Stimulated activated CD4-positive, alpha-beta T cell treated with anti-CD3 and anti-CD28 coated beads, Interleukin-1b, Interleukin-23, amount 100 ng/mL, for 24 hours (primary cell): ENCODE measurements at places on chromosomes 3 and 15.
A peak's percentile ranks its signal among the peaks of the same experiment; 100 is the strongest.

DNA sequence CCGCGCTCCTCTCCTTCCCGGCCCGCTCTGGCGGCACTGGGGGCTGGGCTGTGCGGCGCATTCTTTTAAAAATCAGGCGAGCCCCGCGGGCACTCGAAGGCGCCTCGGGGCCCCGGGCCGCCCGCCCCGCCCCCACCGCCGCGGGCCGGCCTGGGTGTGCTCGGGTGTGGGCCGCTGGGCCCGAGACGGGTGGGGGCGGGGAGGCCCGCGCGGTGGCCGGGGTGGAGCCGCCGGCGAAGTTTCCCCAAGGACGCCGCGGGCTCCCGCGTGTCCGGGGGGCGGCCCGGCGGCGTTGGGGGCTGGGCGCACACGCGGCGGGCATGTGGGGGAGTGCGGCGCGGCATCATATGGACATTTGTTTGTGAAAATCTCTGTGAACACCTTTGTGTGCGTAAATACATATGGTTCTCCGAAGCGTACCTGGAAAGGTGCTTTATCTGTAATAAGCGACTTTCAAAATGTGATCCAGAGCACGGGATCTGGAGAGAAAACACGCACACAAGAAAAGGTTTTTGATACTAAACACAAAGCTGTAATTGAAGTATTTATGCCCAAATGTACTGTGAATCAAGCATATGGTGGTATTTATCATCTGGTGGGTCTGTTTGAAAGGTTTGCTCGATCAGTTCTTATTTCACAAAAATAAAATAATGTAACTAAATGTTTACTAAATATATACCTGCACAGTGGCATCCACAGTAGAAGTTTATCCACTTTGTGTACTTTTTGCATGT lies 612 bp upstream of the TBL1XR1 start:
- DNase-seq = no peak

- no peak for DNase-seq
Measured at GRCh38 chr3:156751461-156752025, 74.6 kb upstream of the LEKR1 start.

GRCh38 chr3:20836801-20837200 lies 650.8 kb upstream of the SGO1 start:
- DNase-seq = no peak

GRCh38 chr3:195911041-195911945 lies 2.9 kb upstream of the TNK2 start:
- no peak for DNase-seq

GRCh38 chr15:84552896-84553295 lies 47.9 kb upstream of the ZSCAN2 start:
- no peak for DNase-seq

- DNase-seq = no peak
Measured at GRCh38 chr3:186895406-186895805, 34.9 kb upstream of the ST6GAL1 start.

DNA sequence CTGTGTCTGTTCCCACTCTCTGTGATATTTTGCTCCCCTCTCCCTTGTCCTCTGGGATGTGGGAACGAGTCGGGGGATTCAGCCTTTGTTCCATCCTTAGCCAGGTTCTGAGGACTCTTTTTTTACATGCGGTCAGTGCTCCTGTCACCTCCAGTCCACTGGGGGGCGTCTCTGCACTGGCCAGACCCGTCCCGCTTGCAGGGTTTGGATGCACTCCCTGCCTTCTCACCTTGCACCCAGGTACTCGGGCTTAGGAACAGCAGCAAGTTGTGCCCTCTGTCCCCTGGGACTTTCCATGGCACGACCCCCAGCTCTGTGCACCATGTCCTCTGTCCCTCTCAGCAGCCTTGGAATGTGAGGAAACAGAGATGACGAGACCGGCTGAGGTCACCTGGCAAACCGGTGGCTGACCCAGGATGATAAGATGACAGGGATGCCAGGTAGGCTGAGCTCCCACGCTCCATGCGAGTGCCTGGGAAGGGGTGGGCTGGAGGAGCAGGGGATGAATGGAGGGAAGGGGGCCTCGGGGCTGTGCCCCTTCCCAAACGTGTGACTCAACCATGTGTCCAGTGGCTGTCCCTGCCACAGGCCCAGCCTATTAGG lies 27.3 kb upstream of the FGD5 start:
- DNase-seq = no peak

DNA sequence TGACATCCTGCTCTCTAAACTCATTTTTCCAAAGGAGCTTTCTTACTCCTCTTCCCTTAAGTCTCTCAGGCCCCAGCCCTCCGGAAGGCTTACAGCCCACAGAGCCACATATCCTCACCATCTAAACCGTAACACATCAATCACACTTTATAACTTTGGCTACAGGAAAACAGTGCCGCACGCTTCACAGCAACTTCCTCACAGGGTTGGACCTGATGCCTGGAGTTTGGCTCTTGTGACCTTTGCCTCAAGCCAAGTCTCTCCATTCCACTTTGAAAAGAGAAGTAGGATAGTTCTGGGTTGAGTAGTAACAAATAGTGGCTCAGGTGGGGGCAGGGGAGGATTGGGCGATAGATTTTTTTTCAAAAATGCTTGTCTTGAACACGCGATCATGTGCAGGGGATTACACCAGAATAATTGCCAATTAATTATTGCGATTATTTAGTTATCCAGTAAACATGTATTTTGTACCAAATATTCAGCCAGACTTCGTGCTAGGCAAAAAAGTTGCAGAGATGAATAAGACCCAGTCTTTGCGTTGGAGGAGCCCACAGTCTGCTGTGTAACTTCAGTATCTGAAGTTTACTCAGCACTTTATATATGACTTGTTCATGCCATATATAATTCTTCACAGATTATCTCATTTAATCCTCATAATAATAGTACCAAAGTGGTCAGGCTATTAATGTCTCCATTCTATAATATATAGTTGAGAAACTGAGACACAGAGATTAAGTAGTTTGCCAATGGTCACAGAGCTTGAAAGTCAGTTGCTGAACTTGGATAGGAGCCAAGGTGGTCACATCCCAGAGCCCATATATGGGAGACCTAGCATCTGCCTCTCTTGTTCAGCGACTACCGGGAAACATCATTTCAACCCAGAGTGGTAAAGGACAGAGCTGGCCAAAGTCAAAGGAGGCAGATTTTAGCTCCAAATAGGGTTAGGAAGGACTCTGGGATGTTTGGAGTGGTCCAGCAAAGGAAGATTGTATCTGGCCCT lies 2.4 kb upstream of the ETV5 start:
- no peak for DNase-seq

DNA sequence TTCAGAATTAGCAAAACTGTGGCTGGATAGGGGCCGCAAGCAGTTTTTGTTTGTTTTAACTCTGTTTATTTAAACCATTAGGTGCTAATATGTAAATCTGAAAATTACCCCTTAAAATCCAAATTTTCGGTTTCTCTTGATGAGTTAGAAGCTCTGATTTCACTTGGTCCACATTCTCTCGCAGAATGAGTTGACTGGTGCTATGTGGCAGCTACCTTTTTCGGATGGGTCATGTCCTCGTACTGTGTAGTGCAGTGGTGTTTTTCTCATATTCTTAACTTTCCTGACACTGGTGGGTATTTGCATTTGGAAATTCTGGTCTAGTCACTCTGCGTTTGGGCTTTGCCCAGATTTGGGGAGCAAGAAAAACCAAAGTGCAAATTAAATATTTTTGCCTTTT lies 87.1 kb downstream of the DIPK2A start:
- DNase-seq = no peak

- no peak for DNase-seq
Measured at GRCh38 chr3:42680271-42680670, 5.1 kb upstream of the KLHL40 start.

- no peak for DNase-seq
Measured at GRCh38 chr3:25843332-25843731, 53.4 kb downstream of the OXSM start.

DNA sequence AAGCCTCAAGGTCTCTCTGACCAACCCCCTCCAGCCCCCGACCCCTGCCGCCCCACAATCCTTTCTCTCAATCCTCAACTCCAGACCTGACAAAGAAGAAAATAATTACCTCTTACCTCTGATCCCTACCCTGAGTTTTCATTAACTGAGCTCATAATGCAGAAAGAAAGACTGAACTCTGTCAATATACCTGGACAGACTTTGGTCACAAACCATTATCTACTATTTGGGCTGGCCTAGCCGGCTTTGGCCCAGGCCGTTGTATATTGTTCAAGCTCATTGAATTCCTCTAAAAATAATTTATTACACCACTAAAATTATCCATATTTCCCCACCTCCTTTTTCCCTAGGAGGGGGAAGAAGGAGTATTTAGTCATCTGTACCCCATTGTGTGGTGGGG lies 29.3 kb upstream of the SPTSSB start:
- no peak for DNase-seq

DNA sequence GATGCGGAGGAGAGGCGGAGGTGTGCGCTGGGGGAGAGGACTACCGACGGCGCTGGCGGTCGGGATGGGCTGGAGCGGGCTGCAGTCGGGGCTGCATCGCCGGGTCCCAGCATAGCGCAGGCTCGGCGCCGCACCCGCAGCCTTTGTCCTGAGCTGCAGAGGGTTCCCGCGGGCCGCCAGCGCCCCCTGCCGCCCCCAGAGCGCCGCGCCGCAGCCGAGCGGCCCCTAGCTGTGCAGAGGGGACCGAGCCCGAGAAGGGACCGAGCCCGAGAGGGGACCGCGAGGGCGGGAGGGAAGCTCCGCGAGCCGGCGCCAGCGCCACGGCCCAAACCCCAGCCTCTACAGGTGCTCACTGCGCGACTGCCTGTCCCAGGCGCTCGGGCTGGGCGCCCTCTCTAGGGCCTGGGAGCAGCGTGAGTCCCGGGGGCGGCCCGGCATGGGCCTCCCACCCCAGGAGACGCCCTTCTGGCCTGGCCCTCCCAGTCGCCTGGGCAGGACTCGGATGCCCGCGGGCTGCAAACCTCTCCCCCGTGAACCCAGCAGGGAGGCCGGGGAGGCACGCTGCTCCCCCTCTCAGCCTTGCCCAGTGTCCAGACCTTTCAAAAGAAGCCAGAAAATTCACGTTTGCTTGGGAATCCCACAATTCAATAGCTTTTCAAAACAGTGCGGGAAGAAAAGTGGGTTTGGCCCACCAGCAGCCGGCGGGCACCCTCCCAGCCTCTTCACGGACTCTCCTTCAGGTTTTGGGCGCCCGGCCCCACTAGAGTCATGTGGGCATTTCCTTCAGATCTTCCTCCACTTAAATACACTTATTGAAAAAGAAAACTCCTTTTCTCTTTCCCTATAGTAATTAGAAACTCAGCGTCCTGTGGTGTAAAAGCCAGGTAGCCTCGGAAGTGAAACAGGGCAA lies 134.7 kb downstream of the TPRA1 start:
- DNase-seq = peak; percentile 46
